ENCODE measurements at places on chromosomes 3 and 15.

DNA sequence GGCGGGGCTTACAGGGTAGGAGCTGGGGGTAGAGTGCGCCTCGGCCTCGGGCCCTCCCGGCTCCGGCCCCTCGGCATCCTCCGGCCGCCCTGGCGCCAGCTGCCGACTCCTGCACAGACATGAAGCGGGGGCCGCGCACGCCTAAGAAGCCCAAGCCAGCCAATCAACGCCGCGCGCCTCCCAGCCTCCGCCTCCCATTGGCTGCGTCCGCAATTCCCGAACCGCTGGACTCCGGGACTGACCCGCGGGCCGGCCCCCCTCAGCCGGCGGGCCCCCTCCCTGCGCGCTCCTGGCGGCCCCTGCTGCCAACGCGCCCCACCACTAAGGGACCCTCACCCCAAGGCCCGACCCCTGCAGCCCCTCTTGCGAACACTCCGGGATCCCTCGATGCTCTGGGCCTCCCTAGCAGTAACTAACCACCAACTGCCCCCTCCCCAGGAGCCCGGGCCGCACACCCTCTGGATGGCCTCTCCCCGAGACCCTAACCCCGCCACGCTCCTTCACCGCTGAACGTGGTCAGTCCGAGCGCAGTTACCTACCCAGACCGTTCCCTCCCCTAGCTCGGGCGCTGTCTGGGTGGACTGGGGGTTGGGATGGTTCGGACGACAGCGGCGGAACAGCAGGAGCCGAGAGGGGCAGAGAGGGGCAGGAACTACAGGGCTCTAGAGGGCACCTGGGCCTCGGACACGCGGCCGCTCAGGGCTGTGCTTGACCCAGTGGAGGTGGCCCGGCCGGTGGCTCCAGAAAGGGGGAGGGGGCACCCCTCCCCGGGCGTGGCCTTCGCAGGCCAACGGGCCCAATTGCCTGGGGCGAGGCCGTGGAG lies 5.0 kb downstream of the GATA2 start:
- peak; percentile 60 for DNase-seq

DNA sequence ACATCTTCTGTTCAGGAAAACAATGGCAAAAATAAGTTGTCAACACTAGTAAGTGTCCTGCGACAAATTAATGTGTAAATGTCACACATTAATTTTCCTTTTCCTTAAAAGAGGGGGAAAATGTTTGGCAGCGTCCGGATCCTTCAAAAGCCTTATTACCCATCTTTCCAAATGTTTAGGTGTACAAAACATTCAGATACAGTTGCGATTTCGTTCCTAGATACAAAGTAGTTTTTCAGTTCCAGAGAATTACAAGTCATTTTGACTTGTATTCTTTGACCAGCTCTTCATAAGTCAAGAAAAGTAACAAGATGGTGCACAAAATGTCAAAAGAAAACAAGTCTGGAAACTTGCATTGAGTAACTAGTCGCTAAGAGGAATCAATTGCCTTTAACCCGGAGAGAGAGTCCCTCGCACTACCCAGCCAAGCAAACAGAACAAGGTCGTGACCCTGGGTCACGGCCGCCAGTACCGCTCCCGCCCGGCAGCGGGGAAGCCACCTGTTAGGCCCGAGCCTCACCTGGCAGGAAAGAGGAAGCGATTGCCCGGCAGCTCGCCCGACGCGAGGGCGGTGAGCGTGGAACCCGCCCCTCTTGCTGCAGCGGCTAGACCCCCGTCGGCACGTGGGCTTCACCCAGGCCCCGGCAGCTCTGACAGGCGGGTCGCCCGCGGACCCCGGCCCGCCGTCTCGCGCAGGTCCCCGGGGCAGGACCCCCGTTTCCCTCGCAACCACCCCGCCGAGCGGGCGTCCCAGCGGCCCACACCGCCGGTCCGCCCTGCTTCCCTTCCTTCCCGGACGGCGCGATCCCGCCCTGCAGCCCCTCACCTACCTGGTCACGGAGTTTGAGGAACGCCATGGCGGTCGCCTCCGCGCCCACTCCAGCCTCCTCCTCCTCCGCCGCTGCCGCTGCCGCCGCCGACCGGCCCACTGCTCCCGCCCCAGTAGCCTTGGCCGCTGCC lies 61.0 kb upstream of the ANKRD28 start:
- DNase-seq = peak; percentile 3

DNA sequence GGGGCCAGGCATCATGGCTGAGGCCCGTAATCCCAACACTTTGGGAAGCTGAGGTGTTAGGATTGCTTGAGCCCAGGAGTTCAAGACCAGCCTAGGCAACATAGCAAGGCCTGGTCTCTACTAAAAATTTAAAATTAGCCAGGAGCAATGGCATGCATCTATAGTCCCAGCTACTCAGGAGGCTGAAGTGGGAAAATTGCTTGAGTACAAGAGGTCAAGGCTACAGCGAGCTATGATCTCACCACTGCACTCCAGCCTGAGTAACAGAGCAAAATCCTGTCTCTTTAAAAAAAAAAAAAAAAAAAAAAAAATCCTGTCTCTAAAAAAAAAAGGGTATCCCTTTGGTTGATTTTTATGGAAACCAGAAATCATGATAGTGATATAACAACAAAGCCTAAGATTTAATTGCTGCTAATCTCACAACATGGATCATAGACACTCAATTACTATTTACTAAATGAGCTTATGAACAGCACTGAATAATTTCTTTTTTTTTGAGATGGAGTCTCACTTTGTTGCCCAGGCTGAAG lies 12.1 kb downstream of the PCLAF start:
- no peak for DNase-seq

DNA sequence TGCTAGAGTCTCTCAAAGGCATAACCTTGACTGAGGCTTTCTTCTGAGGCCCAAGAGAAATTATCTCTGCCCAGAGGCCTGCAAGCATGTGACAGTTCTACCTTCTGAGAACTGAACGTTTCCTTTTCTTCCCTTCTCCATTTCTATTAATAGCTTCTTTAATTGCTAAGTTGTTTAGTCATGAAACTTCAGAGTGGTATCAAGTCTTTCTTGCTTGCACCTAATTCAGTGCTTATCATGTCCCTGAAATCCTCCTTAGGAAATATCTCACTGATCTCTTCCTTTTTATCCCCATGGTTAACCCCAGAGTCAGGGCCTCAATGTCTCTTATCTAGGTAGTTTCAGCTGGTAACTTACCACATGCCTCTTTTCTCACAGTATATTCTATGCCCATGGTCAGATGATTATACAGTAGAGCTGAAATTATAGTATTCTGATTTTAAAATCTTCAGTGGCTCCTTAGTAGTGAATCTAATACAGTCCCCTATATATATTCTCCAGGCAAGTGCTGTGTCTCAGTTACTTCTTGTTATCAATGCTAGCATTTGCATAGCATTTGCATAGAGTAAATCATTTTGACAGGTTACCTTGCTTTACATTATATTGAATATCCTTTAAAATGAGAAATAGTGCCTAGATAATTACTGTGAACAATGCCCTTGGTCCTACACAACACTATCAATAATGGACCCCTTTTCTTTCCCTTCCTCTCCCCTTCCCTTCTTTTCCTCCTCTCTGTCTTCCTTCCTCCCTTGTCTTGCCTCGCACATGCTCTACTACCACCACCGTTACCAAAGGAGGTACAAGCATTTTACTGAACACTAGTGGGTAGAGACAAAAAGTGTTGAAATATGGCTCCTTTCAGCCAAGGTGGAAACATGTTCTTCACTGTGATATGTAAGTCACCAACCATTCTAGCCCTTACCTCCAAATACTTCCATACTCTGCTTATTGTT lies 33.0 kb downstream of the KBTBD8 start:
- DNase-seq = peak; percentile 19

DNA sequence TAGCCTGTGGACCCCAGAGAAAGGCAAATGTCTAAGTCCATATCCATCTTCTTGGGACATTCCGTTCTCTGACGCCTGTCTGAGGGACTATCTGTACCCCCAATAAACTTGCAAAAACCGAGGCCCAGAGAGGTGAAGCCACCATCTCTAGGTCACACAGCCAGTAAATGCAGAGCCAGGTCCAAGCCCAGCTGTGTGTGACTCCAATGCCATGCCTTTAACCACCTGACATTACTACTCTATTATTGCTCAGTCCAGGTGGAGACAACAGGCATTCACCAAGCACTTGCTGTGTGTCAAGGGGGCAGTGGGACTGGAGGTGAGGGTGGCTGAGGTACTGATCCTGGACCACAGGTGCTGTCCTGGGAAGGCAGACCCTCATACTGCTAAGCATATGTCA lies 25.4 kb downstream of the CYP8B1 start:
- DNase-seq = no peak

- peak; percentile 11 for DNase-seq
Observed at GRCh38 chr3:18351823-18352744, 73.1 kb downstream of the SATB1 start.

GRCh38 chr3:40317061-40317855 lies 7.8 kb downstream of the EIF1B start:
- peak; percentile 81 for DNase-seq

DNA sequence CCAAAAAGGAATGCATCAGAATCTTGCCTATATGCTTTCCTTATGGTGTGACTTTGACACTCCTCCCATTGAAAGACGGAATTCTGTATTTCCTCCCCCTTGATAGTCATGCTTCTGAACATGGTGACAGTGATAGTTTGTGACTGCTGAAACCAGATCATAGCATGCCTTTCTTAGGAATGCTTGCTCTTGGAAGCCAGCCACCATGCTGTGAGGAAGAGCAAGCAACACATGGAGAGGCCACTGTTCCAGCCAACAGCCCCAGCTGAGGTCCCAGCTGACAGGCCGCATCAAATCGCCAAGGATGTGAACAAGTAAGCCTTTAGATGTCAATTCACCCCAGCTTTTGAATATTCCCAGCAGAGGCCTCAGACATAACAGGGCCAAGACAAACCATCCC lies 100.1 kb downstream of the IGF2BP2 start:
- no peak for DNase-seq

- DNase-seq = no peak
Observed at GRCh38 chr3:126476166-126477060, 722 bp upstream of the ZXDC start.

DNA sequence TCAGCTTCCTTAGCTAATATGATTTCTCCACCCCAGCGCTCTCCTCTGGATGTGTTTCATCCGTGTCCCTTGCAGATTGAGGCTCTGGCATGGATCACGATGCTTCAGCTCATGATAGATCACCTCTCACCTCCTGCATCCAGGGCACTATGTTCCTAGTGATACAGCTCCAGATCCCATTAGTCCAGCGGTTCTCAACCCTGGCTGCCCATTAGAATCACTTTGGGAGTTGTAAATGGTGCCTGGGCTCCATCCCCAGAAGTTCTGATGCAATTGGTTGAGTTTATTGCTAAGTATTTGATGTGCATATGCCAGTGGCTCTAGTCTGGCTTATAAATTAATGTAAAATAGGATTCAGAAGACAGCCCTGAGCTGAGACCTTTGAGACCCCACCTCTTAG lies 34.5 kb downstream of the INSYN1 start:
- DNase-seq = no peak

DNA sequence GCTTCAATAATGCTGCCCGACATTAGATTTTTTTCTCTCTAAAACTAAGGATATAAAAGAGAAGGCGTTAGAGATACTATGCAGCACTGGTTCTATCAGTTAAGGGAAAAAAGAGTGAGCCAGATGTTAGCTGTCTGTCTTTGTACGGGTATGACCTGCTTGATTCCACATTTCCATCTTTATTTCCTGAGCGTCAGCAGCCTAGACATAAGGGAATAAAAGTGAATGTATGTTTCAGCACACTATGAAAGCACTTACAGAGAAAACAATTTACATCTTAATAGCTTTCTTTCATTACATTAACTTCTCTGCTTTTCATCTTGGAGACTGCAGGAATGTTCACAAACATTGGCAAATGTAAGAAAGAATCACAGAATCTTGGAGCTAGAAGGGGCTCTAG lies 319.3 kb downstream of the CTNNB1 start:
- DNase-seq = no peak

GRCh38 chr3:128851601-128852000 lies 27.8 kb upstream of the ACAD9 start:
- no peak for DNase-seq

DNA sequence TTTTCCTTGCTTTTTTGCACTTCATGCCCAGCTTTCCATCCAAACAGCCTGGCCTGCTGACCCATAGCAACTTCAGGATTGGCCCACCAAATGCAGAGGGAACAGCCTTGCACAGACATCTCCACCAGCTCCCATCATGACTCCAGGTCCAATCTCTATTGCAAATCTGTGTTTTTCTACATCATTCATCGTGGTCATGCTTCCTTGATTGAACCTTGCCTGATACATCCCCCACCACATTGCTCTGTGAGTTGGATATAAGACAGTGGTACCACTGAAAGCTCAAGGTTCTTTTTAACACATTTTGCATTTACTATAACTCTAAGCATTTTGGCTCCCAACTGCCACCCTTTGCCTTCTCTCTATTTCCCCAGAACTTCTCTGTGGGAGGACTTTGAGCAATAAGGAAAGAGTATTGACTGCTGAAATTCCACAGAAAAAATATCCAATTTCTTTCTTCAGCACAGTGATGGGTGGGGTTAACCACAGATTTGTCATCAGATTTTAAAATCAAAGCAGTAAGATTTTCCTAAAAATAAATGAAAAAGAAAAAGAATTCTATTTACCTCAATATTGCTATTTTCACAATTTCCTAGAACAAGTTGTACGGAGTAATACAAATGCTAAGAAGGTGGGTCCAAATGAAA lies 114.6 kb upstream of the GALNT15 start:
- DNase-seq = no peak

DNA sequence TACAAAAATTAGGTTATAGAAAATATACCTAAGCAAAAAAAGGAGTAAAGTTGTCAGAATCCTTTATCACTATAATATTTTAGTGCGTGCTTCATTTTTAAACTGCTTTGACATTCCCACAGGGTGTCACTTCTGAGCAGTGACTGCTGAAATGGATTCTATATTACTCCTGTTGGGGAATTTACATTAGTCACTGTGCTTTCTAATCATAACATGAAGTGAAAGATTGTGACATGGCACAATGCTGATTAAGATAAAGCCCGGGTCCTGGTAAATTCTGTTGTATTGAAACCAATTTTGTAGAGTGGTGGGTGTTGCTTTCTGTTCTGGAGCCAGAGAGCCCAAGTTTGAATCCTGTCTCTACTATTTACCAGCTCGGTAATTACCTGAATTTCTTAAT lies 36.4 kb upstream of the EHHADH start:
- DNase-seq = no peak

DNA sequence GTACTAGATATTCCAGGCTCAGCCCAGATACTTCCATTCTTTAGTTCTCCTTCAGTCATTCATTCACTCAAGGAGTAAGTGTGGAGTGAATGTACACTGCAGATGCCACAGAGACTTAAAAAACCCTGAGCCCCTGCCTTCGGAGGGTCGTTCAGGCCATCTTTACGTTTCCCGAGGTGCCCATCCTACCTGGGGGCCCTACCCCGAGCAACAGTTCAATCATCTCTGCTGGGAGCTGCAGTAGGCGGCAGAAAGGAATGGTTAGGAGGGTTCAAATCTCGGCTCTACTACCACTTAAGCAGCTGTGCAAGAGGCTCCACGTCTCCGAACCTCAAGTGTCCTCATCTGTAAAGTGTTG lies 613 bp downstream of the SEC13 start:
- no peak for DNase-seq

- no peak for DNase-seq
Observed at GRCh38 chr3:189937302-189938127, 183.2 kb downstream of the P3H2 start.

- DNase-seq = no peak
Observed at GRCh38 chr3:173138026-173138425, 3.0 kb downstream of the SPATA16 start.
